Brain (organoid and tissue), 16 donors: ENCODE measurements at places on chromosomes 4 and X.
A peak's percentile ranks its signal among the peaks of the same experiment; 100 is the strongest.

GRCh38 chr4:6134612-6135220 lies 65.6 kb downstream of the JAKMIP1 start:
- DNase-seq: no peak

GRCh38 chr4:52873861-52874343 lies 11.8 kb downstream of the RASL11B start:
- DNase-seq: no peak

DNA sequence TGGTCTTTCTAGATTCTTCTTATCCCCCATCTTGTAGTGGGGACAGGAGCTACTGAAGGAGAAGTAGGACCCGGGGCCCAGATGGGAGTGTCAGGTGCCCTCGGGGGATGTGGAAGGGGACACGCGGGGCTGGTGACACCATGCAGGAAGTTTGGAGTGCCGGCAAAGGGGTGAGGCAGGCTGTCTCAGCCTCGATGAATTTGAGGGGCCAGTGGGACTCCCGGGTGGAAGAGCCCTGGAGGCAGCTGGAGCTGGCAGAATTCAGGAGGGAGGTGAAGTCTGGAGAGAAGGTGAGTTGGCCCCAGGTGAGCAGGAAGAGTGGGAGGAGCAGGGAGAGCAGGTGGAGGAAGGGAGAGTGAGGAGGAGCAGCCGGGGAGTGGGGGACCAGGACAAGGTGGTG lies 101.7 kb downstream of the CPZ start:
- DNase-seq: no peak

DNA sequence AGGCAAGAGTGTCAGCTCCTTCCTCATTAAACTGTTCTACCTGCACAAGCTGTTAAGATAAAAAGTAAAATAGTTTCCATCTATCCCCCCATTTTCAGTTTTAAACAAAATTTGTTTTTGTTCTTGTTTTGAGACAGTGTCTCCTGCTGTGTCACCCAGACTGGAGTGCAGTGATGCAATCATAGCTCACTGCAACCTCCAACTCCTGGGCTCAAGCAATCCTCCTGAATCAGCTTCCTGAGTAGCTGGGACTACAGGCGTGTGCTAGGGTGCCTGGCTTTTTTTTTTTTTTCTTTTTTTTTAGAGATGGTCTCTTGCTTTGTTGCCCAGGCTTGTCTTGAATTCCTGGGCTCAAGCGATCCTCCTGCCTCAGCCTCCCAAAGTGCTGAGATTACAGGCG lies 105.4 kb downstream of the HS6ST2 start:
- no peak for DNase-seq

DNA sequence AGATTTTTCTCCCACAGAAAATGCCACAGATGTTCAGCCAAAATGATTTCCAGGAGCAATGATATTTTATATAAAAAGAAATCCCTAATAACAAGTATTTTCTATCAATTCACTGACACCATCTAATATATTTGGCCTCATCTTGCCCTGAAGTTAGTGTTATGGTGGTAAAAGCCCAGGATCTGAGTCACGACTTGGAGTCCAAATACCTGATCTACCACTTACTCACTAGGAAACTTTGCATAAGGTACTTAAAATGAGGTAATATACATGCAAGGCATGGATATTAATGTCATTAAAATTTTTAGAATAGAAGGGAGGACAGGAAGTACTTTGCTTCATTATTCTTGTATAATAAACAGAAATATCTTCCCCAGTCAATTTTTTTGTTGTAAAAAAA lies 16.3 kb downstream of the PPP3CA start:
- DNase-seq: no peak

- no peak for DNase-seq
Measured at GRCh38 chr4:182547435-182547834, 304.2 kb downstream of the TENM3 start.

GRCh38 chr4:18109676-18110075 lies 88.1 kb upstream of the LCORL start:
- no peak for DNase-seq

- DNase-seq: peak; percentile 27
Measured at GRCh38 chr4:104592183-104592582, 97.5 kb upstream of the CXXC4 start.

GRCh38 chr4:11623726-11624037 lies 195.0 kb upstream of the HS3ST1 start:
- peak; percentile 20 for DNase-seq

DNA sequence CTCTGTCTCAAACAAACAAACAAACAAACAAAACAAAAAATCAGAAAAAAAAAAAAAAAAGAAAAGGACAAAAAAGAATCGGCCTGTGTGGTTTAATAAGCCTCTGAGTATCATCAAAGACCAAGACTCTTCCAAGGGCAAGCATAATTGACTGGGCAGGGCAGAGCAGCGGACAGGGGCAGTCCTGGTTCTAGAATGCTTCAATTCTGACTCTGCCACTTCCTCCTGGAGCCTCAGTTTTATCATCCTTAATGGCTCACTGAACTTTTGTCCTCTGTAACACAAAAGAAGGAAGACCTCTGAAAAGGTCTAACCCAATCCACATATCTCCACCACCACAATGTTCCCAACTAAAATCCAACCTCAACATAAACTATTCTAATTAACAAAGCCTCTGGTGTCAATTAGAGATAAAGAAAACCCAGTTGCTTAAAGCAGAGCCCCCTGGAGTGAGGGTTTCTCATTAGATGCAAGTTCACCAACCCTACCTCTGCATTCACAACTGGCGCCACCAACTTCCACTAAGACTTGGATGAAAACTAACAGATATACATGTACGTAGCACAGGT lies 51.7 kb downstream of the TBC1D9 start:
- DNase-seq: no peak
